T-helper 17 cell (primary cell): ENCODE measurements at places on chromosomes 11 and 22. TPM values are rescaled to one million over a fixed set of nuclear protein-coding genes. Genes with fewer than 3 reads are reported as not detected.

The INPPL1 gene
- 102 TPM for total RNA-seq

The DGKZ gene
- 196 TPM for total RNA-seq

The ANKK1 gene
- 2.0 TPM for total RNA-seq

The BIK gene
- 2.3 TPM for total RNA-seq

The CDC45 gene
- 0.32 TPM for total RNA-seq

The SMIM38 gene
- 0.22 TPM for total RNA-seq

The NXPE1 gene
- total RNA-seq = not detected

The KLHDC7B gene
- total RNA-seq = 3.8 TPM

The CRYAB gene
- total RNA-seq = not detected

The RIBC2 gene
- 2.4 TPM for total RNA-seq

The CASP12 gene
- total RNA-seq = not detected

The PATL1 gene
- 49.0 TPM for total RNA-seq

The CCDC157 gene
- total RNA-seq = 6.7 TPM

The PANX2 gene
- total RNA-seq = not detected

The UBQLN3 gene
- 0.20 TPM for total RNA-seq

The CCDC89 gene
- 0.47 TPM for total RNA-seq

The C22orf42 gene
- total RNA-seq = not detected

The CCT8L2 gene
- total RNA-seq = not detected

The NNMT gene
- total RNA-seq = not detected

The MS4A4E gene
- 0.47 TPM for total RNA-seq

The SC5D gene
- total RNA-seq = 29.7 TPM

The OR8G5 gene
- not detected for total RNA-seq

The OR52N4 gene
- total RNA-seq = 1.3 TPM

The OR5B21 gene
- total RNA-seq = 0.50 TPM

The OR6T1 gene
- total RNA-seq = not detected

The ARHGAP8 gene
- 4.7 TPM for total RNA-seq

The OVOL1 gene
- 0.39 TPM for total RNA-seq

The CFAP300 gene
- not detected for total RNA-seq

The C11orf16 gene
- not detected for total RNA-seq

The PAMR1 gene
- total RNA-seq = not detected

The OR52W1 gene
- not detected for total RNA-seq

The CCDC73 gene
- not detected for total RNA-seq

The INS gene
- total RNA-seq = not detected

The DBX1 gene
- total RNA-seq = not detected

The CSF2RB gene
- total RNA-seq = 5.1 TPM

The EIF3F gene
- total RNA-seq = 391 TPM

The IZUMO1R gene
- not detected for total RNA-seq

The OR2AG1 gene
- total RNA-seq = not detected

The NCR3LG1 gene
- total RNA-seq = 3.1 TPM
